GM03348 (cell line): ENCODE measurements at places on chromosomes 4 and X.

DNA sequence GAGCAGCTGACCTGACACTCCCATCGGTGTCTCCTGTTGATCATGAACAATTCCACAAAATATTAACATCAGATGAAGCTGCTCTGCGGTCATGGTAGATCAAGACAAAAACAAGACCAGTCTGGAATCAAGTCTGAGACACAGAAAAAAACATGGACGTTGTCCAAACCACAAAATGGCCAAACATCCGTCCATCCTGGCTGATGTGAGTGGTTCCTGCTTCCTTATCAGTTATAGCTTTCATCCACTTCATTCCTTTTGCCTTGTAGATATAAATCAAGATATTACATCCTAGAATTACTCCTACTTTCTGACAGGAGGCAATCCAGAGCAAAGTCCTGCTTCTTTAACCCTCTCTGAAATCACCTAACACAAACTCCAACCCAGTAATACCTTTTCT is 28.8 kb upstream of the PCSK1N start:
- DNase-seq, result peak; percentile 11

- DNase-seq, result no peak
Observed at GRCh38 chr4:140735317-140735716, 20.9 kb downstream of the TBC1D9 start.

DNA sequence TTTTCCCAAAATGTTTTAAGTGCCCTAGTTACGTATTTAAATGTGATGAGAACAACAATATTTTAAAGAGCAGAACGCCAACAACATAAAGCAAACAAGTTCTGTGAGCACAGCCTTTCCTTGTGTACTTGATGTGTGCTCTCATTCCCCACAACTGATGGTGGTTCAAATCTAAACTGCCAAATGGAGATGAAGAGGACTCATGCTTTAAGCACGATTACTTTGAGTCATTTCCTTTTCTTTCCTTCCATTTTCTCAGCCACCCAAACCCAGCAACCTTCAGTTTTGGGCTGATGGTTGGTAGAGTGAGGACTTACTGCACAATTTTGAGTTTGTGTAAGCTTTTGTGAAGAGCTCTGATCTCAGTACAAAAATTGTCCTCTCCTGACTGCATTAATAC is 1.7 kb downstream of the NSD2 start:
- peak; percentile 58 for DNase-seq

DNA sequence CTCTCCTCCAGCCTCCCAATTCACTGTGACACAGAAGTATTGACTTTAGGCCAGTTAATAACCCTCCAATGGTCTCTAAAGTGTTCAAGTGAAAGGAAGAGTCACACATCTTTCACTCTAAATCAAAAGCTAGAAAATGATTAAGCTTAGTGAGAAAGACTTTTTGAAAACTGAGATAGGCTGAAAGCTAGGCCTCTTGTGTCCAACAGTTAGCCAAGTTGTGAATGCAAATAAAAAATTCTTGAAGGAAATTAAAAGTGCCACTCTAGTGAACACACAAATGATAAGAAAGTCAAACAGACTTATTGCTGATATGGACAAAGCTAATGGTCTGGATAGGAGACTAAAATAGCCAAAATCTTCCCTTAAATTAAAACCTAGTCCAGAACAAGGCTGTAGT is 687.2 kb downstream of the TRIML1 start:
- no peak for DNase-seq

GRCh38 chr4:173415092-173415491 is 16.2 kb upstream of the SCRG1 start:
- no peak for DNase-seq

GRCh38 chrX:81261576-81261975 is 59.7 kb downstream of the SH3BGRL start:
- DNase-seq, result no peak
